ENCODE measurements at places on chromosomes 5 and 9. TPM values are rescaled to one million over a fixed set of nuclear protein-coding genes. Genes with fewer than 3 reads are reported as not detected.

DNA sequence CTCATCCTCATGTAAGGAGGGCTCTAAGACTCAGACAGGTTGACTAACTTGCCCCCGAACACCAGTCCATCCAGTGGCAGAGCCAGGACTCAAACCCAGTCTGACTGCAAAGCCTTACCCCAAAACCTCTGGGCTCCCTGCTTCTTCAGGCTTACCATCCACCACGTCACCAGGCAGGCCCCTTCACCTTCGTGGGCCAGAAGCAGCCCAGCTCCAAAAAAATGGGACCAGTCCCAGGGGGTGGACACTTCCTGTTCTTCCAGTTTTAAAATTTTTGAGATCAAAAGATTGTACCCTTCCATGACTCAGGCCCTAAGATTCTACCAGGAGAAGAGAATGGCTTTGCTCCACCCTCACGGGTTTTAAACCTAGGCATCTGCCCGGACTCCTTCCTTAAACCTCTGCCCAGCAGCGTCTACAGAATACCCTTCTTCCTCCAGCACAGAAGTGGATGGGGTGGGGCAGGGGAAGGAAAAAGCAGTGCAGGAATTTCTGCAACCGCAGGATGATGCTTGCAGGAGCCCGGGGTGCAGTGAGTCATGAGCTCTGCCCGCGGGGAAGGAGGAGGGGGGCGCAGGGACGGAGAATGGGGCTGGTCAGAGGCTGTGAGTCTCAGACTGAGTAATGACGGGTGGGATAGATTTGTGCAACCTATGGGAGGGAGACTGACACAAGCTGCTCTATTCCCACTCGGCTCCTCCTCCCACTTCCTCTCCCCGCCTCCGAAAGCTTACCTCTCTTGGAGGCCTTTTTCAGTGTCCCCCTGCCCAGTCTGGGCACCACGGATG lies 50.4 kb upstream of the STXBP1 start:
- no peak for DNase-seq

DNA sequence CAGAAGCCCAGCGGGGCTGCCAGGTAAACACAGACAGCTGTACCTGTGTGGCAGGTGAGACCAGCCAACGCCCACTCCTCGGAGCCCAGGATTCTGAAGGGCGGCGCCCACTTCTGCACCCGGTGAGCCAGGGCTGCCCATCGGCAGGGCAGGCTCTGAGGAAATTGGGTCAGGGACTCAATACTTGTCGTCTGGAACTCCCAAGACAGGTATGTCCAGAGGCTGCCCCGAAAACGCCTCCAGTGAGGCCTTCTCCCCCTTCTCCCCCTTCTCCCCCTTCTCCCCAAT lies 19.8 kb downstream of the GLT6D1 start:
- no peak for DNase-seq

- no peak for DNase-seq
These were observed 145.4 kb upstream of the GRAMD2B start for GRCh38 chr5:126277762-126278161.

DNA sequence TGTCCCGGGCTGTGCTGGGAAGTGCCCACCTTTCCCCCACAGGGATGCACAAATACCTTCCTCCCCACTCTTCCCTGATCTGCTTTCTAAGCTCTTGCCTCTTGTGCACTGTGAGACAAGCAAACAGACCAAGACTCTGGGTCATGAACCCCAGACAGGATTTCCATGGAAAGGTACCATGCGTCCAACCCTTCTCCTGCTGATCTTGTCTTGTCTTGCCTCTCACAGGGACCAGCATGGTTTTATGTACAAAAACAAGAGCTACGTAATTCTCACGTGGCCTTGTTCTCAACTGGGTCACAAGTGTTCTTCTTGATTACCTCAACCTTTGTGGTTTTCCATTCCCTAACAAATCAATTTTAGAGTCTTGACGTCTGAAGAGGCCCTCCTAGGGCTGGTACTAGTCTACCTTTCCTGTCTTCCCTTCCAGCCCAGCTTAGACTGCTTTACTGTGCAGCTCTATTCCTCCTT lies 176.5 kb upstream of the MAP3K1 start:
- DNase-seq, result no peak

Gene ENTREP1
- total RNA-seq, result not detected

Gene FREM1
- not detected for total RNA-seq

Gene FLT4
- total RNA-seq, result 0.86 TPM
